ENCODE measurements at places on chromosomes 12 and 14. TPM values are rescaled to one million over a fixed set of nuclear protein-coding genes. Genes with fewer than 3 reads are reported as not detected.

Gene RAD9B
- 0.08 TPM for polyA plus RNA-seq

Gene DDX47
- 52.5 TPM for polyA plus RNA-seq

Gene GTF2A1
- 11.1 TPM for polyA plus RNA-seq

Gene DNAI7
- polyA plus RNA-seq = not detected

Gene WNT5B
- polyA plus RNA-seq = not detected

Gene VSIG10
- 16.3 TPM for polyA plus RNA-seq

Gene DTX3
- polyA plus RNA-seq = 51.4 TPM

GRCh38 chr12:108839018-108839889, 18.1 kb downstream of the SSH1 start:
- peak; percentile 91 for DNase-seq

GRCh38 chr12:75881920-75882319, 149.7 kb downstream of the PHLDA1 start:
- DNase-seq = peak; percentile 19

- DNase-seq = peak; percentile 83
Measured at GRCh38 chr12:20438299-20438779, 70.0 kb downstream of the PDE3A start.

GRCh38 chr14:68099495-68100045, 280.0 kb downstream of the RAD51B start:
- no peak for DNase-seq

DNA sequence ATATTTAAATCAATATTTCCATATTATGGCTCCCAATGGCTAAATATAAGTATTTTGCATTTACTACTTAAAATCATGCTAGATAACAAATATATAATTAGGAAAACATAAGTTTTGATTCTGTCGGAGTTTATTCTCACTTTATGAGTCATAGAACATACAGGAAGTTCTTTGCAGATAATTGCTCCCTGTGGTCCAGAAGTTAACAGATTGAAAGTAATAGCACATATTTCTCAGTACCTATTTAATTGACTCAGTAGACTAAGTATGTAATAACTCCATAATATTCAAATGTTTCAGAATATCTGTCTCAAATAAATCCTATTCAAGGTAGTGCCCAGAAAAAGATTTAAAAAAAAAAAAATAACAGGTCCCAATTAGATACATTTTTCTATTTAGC, 806.0 kb upstream of the ATXN7L3B start:
- no peak for DNase-seq

DNA sequence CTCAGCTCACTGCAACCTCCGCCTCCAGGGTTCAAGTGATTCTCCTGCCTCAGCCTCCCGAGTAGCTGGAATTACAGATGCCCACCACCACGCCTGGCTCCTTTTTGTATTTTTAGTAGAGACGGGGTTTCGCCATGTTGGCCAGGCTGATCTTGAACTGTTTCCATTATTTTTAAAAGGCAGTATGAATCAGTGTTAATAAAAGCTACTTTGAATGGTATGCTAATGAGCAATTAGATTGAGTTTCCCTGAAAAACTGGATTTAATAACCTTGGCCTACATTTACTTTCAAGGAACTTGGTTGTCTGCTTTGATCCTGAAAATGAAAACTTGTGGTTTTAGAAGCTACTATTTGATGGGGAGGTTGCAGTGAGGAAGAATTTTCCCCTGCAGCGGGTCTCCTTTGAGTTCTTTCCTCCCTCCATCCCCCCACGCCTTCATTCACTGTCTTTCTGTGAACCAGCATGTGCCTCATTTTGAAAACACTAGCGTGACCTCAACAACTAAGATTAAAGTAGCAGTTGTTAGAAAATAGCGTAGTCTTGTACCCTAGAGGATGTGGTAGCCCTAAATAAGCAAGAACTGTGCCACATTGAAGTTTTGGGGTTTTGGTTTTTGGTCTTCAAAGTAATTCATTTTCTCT, 17.8 kb upstream of the RPS6KA5 start:
- DNase-seq = no peak

- DNase-seq = no peak
Measured at GRCh38 chr14:94056579-94057308, 24.3 kb downstream of the DDX24 start.

DNA sequence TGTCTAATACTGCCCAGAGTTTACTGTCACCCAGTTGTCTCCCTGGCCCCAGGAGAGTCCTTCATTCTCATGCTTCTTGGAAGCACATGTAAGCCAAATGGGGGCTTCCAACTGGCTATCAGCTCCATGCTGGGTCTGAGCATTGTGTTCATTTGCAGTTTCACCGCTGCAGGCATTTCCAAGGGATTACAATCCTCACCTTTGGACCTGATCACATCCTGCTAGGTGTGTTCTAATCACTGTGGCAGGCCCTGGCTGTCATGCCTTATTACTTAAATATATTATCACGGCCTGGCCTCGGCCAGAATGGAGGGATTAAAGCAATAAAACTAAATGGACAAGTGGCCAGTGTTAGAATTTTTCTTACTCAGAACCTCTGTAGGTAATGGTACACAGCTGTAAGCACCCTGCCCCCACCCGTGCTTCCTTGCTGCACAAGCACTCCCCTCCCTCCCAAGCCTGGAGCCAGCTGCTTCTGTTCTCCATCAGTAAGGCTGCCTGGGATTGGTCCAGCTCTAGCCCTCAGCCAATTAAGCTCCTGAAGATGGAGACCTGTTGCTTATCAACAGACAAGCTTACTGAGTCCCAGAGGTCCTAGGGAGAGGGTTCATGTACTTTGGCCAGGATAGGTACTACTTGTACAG, 175.9 kb upstream of the RBM19 start:
- DNase-seq = no peak

- peak; percentile 87 for DNase-seq
Measured at GRCh38 chr12:116236148-116236731, 41.3 kb downstream of the MED13L start.

DNA sequence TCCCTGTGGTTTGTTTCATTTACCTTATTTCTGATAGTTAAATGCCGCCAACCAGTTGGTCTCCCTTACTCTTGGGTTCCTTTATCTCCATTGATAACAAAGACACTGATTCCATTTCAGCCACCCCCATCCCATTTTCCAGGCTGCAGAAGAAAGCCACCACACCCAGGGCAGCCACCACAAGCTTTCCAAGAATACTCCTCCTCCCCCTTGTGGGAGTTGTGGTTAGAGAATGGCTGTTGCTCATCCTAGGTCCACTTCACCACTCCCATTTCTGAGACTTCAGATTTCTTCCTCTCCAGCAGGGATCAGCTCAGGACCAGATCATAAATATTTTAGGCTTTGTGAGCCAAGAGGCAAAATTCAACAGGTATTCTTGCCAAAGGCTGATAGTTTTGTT, 73.9 kb downstream of the ANO4 start:
- DNase-seq = no peak

- peak; percentile 33 for DNase-seq
Measured at GRCh38 chr14:20412411-20412810, 890 bp downstream of the TEP1 start.

- peak; percentile 61 for DNase-seq
Measured at GRCh38 chr14:104708606-104709268, 15.3 kb upstream of the ADSS1 start.

DNA sequence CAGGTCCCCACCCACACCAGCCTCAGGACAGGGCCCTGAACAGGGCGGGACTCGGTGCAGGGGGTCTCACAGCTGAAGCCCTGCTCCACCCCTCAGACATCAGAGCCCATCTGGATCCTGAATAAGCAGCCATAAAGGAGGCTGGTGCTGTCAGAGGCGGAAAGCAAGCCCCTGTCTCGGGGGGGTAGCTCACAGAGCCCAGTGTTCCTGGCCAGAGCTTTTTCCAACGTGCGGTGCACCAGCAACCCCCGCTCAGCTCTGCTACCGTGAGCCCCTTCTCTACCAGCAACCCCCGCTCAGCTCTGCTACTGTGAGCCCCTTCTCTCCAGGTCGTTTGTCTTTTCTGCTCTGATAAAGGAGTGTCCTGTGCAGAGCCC, 136.5 kb upstream of the SFSWAP start:
- no peak for DNase-seq

DNA sequence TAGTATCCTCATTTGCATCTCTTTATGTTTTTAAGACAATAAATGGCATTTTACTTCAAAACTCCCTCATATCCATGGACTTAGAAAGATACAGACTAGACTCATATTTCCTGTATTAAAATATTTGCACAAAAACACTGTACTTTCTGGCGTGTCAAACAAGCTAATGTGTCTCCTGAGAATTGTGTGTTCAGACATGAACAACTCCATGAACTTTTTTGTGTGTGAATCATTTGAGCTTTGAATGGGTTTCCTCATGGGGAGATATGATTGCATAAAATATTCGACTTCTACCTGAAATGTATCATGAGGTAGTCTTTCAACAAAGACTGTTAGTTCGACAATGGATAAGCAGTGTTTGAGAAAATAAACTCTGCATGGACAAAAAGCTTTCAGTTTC, 58.8 kb downstream of the TMEM30B start:
- DNase-seq = no peak

DNA sequence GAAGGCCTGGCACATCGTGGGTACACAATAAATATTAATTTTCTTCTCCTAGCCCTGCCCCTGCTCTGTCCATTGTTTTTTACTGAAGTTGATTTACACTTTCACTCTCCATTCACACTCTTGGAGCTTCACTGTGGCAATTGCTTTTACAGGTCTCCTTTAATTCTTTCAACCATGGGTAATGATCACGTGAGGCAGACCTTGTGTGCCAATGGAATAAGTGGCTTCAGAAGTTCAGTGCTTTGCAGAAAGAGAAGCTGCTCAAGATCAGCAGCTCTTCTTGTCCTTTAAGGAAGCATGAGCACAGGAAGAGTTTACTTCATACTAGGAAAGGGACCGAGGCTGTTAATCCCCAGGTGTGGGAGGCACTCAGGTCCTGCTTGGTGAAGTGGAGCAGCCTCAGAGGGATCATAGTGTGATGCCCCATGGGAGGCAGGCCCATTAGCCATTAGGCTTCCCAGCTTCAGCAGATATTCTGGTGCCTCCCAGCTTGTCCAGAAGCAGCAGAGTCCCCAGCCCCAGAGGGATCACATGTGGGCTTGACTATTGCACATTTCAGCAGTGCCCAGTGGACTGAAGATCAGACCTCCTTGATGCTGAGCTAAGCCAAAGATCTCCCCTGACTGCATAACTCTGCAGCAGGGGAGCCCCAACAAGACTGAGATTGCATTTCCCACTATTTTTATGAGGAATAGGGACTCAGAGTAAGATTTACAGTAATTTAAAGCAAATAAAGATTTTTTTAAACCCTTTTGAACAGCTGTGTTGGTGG, 5.0 kb upstream of the SLC35F4 start:
- DNase-seq = no peak

- peak; percentile 57 for DNase-seq
Measured at GRCh38 chr12:27841392-27841882, 61.4 kb upstream of the MANSC4 start.

DNA sequence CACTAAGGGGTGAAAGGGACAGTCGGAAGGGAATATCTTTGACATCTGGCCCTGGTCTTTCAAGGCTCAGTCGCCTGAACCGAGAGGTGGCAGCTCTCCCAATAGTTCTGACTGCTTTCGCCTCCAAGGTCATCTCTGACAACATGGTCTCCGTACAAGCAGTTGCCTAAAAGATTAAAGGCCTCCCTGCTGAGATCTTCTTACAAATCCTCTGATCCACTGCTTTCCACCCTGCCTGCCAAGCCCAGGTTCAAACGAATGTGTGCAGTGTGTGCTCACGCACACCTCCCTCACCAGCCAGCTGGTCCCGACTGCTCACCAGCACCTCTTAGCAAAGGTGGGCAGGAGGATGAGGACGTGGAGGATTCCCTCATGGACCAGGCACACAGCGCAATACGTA, 10.4 kb downstream of the B4GALNT3 start:
- DNase-seq = no peak

- DNase-seq = peak; percentile 50
Measured at GRCh38 chr12:57182918-57183575, 33.5 kb upstream of the NXPH4 start.

DNA sequence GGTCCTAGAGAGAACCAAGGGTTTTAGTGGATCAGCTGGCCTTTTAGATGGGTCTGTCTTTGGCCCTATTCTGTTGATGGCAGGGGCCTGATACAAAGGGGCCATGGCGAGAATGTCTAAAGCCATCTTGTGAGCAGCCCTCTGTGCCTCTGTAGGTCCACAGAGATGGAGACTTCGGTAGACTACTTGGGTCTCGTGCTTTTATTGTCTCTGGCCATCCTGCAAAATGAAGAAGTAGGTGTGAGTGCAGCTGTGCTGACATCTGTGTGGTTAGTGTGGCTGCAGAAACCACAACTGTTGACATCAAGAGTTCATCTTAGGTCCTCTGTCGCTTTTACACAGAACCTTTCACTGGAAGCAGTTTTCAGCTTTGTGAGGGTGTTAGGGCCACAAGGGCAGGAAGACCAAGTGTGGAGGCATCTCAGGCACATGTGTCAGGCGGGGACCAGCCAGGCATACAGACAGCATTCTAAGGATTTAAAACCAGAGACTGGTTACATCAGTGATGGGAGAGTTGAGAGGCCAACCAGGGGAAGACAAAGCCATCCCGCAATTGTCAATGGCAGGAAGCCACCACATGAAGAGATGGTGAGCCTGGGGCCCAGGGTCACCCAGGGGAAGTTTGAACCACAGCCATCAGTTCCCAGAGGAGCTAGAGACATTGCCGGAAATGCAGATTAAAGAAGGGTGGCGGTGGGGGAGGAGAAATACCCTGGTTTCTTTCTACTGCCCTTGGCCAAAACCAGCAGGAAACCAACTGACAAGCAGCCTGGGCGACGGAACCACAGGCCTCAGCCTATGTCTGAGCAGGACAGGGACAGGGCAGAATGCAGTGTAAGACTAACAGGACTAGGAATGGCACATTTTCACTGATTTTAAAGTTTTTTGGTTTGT, 13.0 kb upstream of the TPCN1 start:
- no peak for DNase-seq

- DNase-seq = no peak
Measured at GRCh38 chr12:22340143-22340542, 5.6 kb upstream of the ST8SIA1 start.

- DNase-seq = no peak
Measured at GRCh38 chr14:69004731-69005431, 25.8 kb upstream of the ACTN1 start.

GRCh38 chr12:99611599-99611998, 36.0 kb upstream of the GARIN6 start:
- DNase-seq = no peak

- no peak for DNase-seq
Measured at GRCh38 chr12:130813949-130814348, 25.1 kb downstream of the STX2 start.

- DNase-seq = no peak
Measured at GRCh38 chr12:109928058-109928656, 28.1 kb downstream of the TCHP start.

GRCh38 chr12:123167329-123167728, 16.4 kb upstream of the PITPNM2 start:
- DNase-seq = no peak

DNA sequence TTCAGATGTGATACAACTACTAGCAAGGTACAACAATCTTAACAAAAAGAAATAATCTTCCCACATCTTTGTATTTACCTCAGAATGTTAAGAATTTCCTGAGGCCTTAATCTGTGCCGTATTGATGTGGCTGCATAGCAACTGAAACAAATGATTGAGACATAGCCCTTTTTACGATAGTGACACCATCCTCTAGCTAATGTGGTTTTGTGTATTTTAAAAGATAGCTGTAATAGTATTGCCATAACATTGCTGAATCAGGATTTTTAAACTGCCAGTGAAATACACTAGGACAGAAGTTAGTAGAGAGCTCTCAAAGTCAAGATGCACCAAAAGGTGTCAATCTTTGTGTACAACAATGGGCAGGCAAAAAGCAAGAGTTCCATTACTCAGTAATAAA, 11.9 kb downstream of the NPAS3 start:
- DNase-seq = no peak

Measured in endothelial cell of umbilical vein (primary cell).